ENCODE measurements at places on chromosomes 4 and X.

DNA sequence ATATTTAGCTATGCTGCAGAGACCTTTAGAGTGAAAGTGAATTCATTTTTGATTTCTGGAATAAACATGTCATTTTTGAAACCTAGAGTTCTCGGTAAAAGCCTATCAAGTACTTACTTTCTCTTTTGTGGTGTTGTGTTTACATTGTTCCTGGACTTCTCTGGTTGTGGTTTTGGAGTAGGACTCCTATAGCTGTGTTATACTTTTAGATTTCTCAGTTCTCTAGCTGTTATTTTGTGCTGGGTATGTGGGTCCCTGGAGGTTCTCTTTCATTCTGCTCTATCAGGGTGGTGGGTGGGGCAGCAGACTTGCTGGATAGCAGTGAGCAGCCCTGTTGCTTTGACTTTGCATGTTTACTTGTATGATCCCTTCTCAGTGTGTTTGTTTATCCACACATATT, 25.6 kb upstream of the MSMO1 start:
- DNase-seq, result no peak

DNA sequence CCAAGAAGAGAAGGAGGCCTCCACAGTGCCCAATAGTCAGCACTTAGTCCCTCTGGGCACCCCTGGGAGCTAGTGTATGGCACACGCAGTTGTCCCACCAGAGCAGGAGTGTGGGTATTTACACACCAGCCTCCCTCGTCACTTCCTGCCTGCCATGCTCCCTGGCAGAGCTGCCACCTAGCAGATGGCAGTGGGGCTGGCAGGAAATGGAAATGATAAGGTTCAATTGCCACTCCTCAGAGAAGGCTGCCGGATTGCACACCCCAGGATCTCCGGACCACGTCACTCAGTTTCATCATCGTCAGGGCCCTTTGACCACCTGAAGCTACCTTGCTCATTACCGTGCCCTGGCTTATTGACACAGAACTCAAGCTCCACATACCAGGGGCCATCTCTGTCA, 173.3 kb upstream of the PSAPL1 start:
- no peak for DNase-seq

DNA sequence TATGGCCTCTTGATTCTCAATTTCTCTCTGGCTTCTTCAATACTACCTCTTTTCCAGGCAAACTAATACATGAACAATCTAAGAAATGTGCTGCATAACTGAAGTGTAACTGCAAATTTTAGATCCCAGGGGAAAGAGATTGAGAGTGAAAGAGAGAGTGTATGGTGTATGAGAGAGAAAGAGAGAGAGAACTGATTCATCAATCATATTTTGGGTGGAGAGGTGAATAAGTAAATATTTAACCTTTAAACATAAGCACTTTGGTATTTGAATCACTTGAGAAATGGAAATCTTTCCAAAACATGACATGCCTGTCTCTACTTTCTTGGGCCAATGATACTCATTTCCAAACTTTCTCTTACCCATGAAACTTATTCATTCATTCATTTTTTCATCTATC, 147.2 kb upstream of the DIPK2B start:
- no peak for DNase-seq

GRCh38 chr4:123133397-123134050, 211.1 kb upstream of the NUDT6 start:
- no peak for DNase-seq

DNA sequence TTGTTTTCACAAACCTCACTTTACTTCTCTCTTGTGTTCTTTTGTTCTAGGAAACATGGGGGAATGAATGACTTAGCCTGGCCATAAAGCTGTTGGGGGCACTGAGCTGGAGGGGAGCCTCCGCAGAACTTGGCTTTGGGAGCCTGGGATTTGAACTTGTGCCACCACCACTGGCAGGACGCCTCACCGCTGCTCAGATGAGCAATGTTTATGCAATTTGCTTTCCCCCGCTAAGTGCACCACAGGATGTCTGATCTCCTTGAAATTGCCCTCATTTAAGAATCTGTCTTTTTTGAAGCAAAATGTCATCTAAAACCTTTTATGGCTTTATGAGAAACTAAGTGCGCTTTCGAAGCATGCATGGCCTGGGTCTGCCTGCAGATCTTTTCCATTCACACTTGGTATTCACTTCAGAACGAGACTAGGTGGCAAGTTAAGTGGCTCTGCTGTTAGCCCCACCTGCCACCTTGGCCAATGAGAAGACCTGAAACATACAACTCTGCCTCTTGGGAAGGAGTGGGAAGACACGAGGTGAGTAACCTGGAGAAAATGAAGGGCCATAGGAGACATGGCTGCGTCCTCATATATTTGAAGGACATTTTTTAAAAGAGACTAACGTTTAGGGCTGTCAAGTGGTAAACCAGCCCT, 119.3 kb downstream of the LDB2 start:
- no peak for DNase-seq

GRCh38 chr4:7463566-7464258, 29.0 kb upstream of the PSAPL1 start:
- DNase-seq, result peak; percentile 29

GRCh38 chr4:55125763-55126541, 557 bp upstream of the KDR start:
- no peak for DNase-seq

GRCh38 chr4:30610361-30610760, 109.8 kb upstream of the PCDH7 start:
- no peak for DNase-seq

DNA sequence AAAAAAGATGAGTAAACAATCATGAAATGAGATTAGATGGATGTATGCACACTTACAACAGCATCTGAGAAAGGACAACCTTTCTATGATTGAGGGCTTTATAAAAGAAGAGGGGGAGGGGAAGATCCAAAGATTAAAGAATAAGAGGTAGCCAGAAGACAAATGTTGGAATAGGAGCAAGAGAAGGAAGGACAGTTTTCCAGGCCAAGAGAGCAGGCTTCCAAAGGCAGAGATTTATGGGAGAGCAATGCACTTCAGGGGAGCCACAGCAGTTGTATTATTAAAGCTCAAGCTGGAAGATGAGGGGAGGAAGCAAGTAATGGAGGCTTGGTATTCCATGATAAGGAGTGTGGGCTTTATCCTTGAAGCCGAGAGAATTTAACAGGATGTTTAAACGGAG, 110.3 kb upstream of the PTPN13 start:
- no peak for DNase-seq

GRCh38 chr4:171601091-171601490, 212.1 kb upstream of the GALNTL6 start:
- DNase-seq, result no peak

GRCh38 chr4:106329041-106329618, 12.8 kb downstream of the AIMP1 start:
- no peak for DNase-seq

GRCh38 chr4:147367891-147368290, 113.0 kb upstream of the EDNRA start:
- no peak for DNase-seq
